ENCODE measurements at places on chromosomes 5 and 9.

DNA sequence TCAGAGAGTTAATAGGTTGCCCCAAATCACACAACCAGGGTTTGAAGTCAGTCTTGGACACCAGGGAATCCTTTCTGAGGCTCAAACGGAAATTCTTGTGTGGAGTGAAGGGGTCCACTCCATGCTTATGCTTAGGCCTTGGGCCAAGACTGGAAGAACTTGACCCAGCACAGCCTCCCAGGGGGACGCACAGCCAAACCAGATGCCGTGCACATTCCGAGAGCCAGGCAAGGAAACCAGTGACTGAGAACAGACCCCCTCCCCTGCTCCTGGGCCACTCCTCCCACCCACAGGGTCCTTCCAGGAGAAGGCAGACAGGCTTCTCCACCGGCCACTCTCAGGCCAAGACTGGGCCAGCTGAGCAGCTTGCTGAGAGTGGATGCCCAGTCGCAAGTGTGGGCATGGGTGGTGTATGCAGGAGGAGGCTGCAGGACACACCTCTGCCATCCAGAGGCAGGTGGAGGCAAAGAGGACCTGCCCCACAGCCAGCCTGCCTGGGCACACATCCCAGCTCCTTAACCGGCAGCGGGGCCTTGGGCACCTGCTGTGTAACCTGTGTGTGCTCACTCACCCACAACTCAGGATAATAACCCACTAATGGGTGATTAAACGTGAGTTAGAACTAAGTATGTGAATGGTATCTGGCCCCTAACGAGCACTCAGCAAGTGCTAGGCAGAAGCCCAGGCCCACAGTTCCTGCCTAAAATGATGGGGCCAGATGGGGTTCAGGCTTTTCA, 38.0 kb downstream of the NIPAL4 start:
- no peak for DNase-seq

DNA sequence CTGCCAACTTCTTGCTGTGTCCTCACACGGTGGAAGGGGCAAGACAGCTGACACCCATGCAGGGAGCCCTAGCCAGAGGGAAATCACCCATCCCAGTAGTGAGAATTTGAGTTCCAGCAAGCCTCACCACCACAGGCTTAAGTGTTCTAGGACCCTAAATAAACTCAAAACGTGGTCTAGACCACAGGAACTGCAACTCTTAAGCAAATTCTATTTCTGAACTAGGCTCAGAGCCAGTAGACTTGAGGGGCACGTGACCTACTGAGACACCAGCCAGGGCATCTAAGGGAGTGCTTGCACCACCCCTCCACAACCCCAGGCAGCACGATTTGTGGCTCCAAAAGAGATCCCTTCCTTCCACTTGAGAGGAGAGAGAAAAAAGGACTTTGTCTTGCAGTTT, 96.0 kb upstream of the PHF24 start:
- DNase-seq = no peak

- no peak for DNase-seq
Observed at GRCh38 chr5:38697013-38697412, 140.6 kb upstream of the LIFR start.

- no peak for DNase-seq
Observed at GRCh38 chr5:6732634-6733410, 19.6 kb downstream of the TENT4A start.

DNA sequence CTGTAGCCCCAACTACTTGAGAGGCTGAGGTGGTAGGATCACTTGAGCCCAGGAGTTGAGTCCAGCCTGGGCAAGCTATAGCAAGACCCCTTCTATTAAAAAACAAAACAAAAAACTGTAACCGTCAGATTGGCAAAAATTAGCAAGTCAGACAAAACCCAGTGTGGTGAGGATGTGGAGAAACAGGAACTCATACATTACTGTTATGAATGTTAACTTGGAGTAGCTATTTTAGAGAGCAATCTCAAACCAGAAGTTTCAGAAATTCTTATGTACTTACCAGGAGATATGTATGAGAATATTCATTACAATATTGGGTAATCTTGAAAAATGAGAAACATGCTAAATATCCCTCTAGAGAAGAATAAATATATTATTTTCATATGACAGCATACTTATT, 120.3 kb downstream of the INVS start:
- DNase-seq = no peak

DNA sequence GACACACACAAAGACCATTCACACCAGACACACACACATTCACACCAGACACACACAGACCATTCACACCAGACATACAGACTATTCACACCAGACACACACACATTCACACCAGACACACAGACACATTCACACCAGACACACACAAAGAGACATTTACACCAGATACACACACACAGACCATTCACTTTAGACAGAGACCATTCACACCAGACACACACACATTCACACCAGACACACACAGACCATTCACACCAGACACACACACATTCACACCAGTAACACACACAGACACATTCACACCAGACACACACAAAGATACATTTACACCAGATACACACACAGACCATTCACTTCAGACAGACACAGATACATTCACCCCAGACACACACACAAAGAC, 29.0 kb upstream of the FCN1 start:
- DNase-seq = no peak

DNA sequence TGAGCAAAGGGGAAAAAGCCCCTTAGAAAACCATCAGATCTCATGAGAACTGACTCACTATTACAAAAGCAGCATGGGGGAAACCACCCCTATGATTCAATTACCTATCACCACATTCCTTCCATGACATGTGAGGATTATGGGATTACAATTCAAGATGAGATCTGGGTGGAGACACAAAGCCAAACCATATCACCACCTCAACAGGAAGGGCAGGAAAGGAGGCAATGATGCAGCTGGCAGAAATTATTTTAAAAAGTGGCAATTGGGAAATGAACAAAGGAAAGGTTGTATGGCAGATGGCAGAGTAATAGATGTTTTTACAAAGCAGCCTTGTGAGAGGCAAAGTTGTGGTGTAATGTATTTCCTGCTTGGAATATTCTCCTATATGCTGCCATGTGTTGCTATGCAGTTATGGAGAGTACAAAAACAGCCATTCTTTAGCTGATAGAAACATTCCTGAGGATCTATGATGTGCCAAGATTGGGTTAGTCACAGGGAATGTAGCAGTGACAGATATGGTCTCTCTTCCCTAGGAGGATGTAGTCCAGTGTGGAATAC, 138.8 kb downstream of the SMC2 start:
- DNase-seq = no peak

GRCh38 chr5:143059976-143060765, 290.0 kb downstream of the ARHGAP26 start:
- no peak for DNase-seq

DNA sequence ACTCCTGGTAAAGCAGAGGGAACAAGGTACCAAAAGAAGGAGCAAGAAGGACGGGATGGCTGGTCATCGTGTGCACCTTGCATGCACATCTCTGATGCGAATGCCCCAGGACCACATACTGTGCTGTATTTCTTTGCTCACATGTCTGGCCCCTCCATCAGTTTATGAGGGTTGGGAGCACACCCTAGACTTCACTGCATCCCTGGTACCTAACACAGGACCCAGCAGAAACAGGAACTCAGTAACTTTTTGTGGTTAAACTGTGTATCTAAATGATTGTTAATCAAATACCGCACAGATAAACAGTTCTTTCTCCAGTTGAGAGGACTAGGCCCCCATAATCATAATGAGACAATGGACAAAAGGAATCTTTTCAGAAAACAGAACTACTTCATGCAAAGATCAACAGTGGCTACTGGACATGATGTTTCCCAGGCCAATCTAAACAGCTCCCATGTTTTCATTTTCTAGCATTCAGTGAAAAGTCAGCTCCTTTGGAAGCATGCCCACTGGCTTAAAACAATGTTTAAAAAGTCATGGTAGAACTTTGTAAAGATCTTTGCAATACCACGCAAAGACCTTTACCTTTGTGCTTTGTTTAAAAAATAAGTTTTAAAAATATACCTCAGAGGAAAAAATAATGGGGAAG, 55.5 kb upstream of the IFNK start:
- DNase-seq = no peak

GRCh38 chr9:132908635-132909034, 29.9 kb downstream of the SPACA9 start:
- no peak for DNase-seq

DNA sequence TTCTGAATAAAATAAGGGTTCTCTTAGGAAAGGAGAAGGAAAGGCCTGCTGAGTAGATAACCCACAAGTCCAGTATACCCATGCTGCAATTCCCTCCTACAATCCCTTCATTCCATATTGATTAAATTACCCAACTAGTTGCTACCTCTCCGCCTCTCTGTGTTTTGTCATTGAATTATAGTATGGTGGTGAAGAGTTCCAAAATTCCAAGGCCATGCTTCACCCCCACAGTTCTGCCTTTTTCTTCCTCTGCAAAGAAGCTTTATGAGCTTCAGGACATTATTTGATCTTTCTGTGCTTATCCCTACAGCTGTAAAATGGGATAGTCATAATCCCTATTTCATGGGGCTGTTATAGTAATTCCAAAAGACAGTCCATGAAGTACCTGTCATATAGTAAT, 215.6 kb downstream of the ACTL7B start:
- DNase-seq = no peak

DNA sequence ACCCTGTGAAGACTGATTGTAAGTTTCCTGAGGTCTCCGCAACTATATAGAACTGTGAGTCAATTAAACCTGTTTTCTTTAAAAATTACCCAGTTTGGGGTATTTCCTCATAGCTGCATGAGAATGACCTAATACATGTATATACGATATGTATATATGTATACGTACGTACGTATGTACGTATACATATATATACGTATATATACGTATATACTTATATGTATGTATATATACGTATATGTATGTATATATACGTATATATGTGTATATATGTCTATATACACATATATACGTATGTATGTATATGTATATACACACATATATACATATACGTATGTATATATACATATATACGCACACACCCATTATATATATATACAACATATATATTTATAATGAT, 1153.0 kb upstream of the CDH18 start:
- no peak for DNase-seq

DNA sequence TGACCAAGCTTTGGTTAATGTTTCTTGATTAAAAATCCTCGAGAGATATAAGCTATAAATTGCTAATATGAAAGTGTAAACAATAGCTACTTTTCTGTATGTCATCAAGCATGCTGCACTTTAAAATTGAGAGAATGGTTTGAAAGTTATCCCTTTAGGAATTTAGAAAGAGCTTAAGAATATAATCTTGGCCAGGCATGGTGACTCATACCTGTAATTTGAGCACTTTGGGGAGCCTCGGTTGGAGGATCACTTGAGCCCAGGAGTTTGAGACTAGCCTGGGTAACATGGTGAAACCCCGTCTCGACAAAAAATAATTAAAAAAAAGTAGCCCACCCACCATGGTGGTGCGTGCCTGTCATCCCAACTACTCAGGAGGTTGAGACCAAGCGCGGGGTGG, 12.2 kb upstream of the MROH2B start:
- no peak for DNase-seq
